Stimulated activated CD8-positive, alpha-beta memory T cell treated with anti-CD3 and anti-CD28 coated beads, Interleukin-4, amount 100 ng/mL, for 48 hours (primary cell): ENCODE measurements at places on chromosomes 4 and X.

DNA sequence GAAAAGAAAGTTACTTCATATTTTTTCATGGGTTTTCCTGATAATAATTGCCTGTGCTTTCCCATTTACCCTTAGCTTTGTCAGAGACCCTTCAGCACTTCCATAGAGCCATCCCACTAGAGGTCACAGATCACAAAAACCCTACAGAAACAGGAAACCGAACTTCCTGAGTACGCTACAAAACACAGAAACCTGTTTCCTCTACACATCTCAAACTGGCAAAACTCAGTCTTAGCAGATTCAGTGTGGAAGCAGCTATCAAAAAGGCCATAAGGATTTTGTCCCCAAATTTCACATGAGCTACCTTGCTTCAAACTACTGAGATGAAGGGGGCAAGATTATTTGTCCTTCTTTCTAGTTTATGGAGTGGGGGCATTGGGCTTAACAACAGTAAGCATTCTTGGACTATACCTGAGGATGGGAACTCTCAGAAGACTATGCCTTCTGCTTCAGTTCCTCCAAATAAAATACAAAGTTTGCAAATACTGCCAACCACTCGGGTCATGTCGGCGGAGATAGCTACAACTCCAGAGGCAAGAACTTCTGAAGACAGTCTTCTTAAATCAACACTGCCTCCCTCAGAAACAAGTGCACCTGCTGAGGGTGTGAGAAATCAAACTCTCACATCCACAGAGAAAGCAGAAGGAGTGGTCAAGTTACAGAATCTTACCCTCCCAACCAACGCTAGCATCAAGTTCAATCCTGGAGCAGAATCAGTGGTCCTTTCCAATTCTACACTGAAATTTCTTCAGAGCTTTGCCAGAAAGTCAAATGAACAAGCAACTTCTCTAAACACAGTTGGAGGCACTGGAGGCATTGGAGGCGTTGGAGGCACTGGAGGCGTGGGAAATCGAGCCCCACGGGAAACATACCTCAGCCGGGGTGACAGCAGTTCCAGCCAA lies at the start of gene MMRN1:
Gene MMRN1, plus strand, starts transcription at position 206 of the 902 bp plus-strand sequence. Its CDS starts 118 bp downstream, at position 324.
- DNase-seq, result no peak

DNA sequence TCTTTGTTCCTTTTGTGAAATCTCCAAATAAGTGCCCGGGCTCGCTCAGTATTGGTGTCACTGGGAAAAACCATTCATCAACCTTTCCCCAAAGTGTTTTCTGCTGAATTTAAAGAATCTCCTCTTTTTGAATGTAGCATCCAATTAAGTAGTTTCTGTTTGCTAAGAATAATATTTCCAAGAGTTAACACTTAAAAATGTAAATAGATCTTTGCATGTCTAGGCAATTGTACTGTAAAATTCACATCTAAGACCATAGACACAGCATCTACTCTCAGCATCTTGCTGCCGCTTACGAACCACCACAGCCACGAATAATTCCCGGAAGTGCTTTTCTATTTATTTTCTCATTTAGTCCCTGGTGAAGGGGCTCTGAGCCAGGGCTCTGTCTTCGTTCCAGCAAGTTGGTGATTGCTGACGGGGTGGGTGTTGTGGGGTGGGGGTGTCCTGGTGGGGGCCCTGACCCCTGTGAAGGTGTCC lies 1.4 kb downstream of the NSG1 start:
- no peak for DNase-seq

DNA sequence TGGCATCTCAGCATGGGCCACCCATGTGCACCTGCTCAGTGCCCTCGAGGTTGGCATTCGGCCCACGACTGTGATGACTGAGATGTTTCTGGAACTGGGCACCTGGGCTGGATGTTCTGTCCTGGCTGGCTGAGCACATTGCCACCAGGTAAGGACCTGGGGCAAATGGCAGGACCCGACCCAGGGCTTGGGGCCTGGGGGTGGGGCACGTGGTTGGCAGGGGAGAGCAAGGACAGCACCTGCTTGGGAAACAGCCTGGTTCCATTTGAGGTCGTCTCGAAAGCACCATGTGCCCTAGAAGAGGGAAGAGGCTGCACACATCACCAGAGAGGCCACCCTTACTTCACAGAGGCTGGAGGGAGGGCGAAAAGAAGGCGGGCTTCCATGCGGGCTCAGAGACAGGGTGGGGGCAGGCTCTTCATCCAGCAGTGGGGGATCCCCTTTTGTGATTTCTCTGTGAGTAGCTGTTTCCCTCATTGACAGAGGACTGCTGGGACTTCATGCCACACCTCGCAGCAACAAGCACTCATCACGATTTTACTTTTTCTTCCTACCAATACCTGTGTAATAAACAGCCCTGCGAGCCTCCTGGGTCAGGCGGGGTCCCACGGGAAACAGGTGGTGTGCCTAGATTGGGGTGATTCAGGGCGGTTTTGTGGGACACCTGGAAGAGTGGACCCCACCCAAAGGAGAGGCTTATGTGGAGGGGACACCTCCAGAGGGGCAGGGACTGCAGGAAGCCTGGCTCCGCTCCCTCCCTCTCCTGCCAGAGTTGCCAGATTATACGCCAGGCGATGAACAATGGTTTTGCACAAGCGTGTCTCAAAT lies 12.0 kb downstream of the TMEM187 start:
- peak; percentile 59 for DNase-seq

DNA sequence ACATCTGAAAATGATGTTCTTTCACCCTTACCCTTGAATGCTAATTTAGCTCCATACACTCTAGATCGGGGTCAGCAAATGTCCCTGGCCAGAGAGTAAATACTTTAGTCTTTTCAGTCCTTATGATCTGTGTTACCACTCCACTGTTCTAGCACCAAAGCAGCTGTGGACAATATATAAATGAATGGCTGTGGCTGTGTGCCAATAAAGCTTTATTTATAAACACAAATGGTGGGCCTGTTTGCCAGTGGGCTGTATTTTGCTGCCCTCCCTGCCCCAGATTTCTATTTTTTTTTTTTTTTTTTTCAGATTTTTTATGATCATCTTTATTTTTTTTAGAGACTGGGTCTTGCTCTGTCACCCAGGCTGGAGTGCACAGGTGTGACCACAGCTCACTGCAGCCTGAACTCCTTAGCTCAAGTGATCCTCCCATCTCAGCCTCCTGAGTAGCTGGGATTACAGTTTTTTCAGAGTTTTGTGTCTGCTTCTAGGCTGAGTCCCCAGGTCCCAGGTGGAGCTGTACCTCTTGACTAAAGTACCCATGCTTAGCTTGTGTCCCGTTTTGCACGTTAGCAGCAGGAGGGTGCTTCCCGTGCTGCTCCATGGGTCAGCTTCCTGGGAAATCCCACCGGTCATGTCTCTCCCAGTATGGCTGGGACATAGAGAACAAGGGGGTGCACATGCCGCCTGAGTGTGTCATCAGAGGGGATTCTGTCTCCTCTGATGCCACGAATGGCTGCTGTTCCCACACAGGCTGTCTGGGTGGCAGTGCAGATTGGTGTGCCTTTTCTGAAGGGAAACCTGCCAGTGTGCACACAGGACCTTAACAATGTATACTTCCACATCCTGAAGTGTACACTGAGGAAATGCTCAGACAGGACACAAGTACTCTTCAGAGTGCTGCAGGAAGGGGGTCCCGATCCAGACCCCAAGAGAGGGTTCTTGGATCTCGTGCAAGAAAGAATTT lies 16.0 kb upstream of the GRPEL1 start:
- DNase-seq, result no peak

- no peak for DNase-seq
Observed at GRCh38 chr4:141654098-141654497, 17.7 kb downstream of the IL15 start.

GRCh38 chrX:138026211-138026610 lies 460.3 kb downstream of the ZIC3 start:
- no peak for DNase-seq
